ENCODE measurements at places on chromosomes 13 and 19.

DNA sequence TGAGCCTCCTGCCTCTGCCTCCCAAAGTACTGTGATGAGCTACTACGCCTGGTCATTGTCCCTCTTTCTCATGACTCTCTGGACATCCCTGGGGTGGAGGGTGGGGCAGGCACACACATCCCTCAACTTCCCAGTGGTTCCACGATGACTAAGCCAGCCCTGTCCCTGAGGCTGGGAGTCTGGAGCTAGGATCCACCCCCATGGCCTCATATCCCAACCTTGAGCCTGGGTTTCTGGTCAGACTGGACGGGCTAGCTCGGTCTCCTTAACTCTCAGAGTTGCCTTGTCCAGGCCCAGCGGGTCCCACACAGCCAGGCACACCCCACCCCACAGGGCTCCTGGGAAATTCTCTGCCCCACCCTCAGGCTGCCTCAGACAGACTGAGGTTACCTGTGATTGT, 19.6 kb downstream of the IER2 start:
- DNase-seq, result peak; percentile 72

DNA sequence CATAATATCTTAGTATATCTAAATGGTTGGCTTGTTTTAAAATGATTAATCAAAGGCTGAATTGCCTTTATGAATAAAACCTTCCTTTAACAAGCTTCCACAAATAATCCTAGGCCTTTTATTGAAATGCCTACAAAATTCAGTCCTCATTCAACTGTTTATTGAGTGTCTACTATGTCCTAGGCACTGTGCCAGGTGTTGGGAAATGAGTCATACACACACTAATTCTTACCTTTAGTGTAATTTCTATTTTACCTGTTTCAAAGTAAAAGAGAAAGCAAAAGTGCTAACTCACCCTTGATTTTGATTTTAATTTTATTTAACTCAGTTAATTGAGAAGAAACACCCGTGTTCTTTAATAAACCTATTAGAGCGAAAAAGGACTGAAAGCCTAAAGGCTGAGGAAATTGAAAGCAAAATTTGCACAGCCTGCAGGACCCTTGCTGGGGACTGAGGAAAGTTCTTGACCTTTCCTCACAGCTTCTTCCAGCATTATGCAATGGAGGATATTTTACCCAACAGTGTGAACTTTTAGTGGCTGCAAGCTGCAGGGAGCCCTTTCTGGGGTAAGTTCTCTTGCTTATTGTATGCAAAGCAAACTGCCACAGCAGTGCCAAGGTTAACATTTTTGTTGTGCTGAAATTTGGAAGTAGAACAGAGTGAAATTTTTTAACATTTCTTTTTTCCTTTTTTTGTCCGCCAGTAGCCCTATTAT, 83.1 kb downstream of the B3GLCT start:
- DNase-seq, result no peak

DNA sequence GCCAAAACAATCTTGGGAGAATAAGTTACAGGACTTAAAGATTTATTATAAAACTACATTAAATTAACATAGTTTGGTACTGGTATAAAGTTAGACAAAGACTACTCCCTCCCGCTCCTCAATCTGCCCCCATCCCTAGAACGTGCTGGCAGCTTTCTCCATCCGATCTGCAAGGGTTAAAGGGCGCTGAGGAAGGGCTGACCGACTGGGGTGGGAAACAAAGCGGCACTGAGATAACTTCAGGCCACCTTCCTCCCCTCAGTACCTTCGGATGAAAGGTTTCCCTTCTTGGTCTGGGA, 790 bp upstream of the SUGT1 start:
- DNase-seq, result no peak

DNA sequence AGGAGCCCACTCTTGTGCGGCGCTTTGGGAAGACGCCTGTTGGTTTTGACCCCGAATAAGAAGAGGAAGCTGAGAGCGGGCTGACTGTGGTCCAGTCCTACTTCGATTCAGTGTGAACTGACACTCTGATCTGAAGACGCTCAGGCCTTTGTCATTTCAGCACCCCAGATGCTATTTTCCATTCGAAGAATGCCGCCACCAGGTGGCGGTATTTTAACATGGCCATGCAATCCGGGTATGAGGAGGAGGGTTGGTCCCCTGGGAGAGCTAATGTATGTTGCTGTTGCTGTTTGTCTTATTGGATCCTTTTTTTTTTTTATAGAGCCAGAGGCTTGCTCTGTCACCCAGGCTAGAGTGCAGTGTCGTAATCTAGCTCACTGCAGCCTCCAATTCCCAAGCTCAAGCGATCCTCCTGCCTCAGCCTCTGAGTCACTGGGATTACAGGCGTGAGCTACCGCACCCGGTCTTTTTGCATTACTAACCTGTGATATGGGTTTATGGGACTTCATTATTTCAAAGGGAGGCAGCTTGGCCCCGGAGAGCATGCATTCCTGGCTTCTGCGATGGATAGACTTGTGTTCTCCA, 803 bp upstream of the TIMM44 start:
- peak; percentile 84 for DNase-seq

GRCh38 chr13:58978331-58978730, 1185.4 kb downstream of the DIAPH3 start:
- no peak for DNase-seq

GRCh38 chr19:12997967-12998940, 3.0 kb downstream of the NFIX start:
- DNase-seq, result no peak

- DNase-seq, result no peak
Observed at GRCh38 chr13:113058988-113059850, 46.4 kb upstream of the F7 start.

DNA sequence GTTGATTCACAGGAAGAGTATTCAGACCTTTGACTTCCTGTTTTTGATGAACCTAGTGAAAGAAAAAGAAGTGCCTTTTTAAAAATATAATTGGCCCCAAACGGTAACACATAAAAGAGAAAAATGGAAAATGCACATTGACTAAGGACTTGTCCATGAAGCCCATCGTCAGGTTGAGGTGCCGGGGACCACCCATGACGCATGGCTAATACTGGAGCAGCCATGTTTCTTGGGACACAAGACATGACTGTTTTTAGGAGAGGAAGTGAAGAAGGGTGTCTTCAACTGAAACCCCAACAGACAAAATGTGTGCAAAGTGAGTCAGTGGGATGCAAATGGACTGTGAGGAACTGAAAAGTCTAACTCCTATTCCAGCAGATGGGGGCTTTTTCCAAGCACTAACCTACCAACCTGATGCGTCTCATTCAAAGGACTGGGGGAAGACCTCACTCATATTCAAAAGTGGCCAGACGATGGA, 459.4 kb downstream of the FOXO1 start:
- DNase-seq, result no peak

DNA sequence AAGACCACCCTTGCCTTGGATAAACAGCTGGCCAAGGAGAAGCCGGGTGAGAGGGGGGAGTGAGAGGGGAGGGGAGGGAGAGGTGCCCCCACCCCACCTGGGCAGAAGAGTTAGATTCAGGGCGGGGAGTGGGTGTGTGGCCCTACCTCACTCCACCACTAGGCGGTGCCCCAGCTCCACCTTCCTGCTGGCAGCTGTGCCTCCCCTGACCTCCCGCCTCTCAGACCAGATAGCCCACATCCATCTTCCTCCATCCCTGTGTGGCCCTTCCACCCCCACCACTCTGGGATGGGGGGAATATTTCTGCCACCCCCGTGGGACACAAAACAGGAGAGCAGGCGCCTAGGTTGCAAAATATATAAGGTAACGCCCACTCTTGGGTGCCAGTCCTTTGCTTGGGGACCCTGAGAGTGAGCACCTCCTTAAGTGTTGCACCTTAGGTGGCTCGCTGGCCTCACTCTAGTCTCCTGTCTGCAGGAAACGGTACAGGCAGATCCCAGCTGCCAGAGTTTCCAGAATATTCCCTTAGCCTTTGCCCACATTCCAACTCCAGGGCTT, 13.8 kb upstream of the EHD2 start:
- DNase-seq, result peak; percentile 82

DNA sequence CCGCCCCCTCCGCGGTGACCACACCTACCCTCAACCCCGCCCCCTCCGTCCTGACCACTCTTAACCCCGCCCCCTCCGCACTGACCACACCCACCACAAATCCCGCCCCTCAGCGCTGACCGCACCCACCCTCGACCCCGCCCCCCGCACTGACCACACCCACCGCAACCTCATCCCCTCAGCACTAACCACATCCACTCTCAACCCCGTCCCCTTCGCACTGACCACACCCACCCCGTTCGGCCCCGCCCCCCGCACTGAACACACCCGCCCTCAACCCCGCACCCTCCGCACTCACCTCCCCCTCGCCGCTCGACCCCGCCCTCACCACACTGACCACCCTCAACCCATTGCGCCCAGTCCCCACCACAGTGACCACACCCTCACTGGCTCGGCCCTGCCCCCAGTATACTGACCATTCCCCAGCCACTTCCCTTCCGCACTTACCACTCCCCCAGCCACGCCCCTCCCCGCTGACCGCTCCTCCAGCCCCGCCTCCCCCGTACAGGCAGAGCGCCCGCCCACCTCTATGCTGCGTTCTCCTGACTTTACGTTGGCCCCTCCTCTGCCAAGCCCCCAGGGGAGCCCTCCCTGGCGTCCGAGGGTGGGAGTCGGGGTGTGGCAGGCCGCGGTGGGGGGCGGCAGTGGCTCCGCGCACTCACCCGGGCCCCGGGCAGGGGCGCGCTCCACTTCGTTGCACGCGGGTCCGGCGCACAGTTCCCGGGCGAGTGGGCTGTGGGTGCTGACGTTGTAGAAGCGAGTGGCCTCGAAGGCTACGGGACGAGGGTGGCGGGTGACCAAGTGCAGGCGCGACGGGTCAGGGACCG, 8.4 kb downstream of the F2RL3 start:
- DNase-seq, result peak; percentile 100

- DNase-seq, result no peak
Observed at GRCh38 chr19:52659013-52659412, 20.9 kb upstream of the ZNF83 start.

DNA sequence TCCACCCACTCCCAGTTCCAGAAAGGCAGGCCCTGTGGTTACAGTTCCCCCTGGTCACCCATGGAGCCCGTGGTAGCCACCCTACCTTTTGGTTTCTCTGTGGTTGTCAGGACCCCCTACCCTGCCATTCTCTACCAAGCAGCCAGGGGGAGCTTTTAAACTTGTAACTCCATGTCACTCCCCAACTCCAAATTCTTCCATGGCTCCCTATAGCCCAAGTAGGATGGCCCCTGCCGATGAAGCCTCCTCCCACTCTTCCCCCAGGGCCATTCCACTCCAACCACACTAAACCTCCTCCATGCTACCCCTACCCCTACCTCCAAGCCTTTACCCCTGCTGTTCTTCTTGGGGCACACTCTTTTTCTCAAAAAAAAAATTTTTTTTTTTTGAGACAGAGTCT, 2.2 kb downstream of the S1PR2 start:
- DNase-seq, result peak; percentile 59

DNA sequence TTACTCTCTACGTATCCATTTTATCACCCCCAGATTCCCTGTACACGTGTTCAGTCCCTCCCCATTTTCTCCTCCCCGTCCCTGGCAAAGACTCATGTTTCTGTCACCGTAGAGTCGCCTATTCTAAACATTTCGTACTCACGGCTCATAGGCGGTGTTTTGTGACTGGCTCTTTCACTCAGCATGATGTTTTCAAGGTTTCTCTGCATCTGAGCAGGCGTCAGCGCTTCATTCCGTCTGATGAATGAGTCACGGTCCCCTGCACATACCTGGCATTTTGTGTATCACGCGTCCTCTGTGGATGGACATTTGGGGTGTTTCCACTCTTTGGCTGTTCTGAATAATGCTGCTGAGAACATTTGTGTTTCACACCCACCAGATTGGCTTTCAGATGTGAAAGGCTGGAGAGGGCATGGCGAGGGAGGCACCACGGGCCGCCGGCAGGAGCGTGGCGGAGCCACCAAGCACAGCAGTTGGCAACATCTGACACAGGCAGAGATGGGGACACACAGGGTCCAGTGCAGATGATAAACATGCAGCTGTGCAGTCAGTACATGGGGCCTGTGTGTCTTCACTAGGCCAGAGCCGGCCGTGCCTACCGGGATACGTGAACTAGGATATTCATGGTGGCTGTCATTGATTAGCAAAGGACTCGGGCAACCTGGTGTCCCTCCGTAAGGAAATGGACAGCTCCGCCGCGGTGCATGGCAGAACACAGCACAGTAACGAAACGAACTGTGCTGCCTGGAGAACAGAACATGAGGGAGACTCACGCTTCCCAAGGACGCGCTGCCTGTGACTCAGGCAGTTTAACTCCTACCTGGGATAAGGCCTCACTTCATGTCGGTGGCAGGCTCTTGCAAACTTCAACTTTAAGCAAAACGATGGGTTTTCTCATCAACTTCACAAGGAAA, 117.2 kb downstream of the ATP11A start:
- no peak for DNase-seq

GRCh38 chr19:18746401-18747325, 44.4 kb downstream of the COMP start:
- no peak for DNase-seq

- no peak for DNase-seq
Observed at GRCh38 chr13:25633093-25633492, 261.3 kb downstream of the ATP8A2 start.

All from AG08396 (cell line).